ENCODE measurements at places on chromosomes 3 and 15.

- peak; percentile 39 for DNase-seq
Observed at GRCh38 chr3:109927161-109927560, 589.8 kb upstream of the DPPA4 start.

- peak; percentile 39 for DNase-seq
Observed at GRCh38 chr3:159732172-159733111, 256.2 kb upstream of the IL12A start.

DNA sequence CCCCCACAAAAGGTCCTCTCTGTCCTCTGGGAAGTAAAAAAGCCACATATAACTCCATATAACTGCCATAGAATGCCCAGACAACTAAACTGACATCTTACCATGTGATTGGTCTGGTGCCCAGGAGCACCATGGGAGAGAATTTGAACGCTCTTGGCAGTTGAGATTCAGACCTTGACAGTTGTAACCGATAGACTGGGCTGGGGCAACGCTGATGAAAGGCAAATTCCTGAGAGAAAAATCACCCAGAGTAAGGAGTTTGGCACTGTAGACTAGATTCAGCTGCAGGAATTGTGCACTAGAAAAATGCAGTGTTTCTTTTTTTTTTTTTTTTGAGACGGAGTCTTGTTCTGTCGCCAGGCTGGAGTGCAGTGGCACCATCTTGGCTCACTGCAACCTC is 240.5 kb downstream of the SOX2 start:
- no peak for DNase-seq

GRCh38 chr3:43674345-43675085 is 16.2 kb upstream of the ABHD5 start:
- DNase-seq, result no peak

- no peak for DNase-seq
Observed at GRCh38 chr15:101126618-101127505, 125.0 kb downstream of the CHSY1 start.

DNA sequence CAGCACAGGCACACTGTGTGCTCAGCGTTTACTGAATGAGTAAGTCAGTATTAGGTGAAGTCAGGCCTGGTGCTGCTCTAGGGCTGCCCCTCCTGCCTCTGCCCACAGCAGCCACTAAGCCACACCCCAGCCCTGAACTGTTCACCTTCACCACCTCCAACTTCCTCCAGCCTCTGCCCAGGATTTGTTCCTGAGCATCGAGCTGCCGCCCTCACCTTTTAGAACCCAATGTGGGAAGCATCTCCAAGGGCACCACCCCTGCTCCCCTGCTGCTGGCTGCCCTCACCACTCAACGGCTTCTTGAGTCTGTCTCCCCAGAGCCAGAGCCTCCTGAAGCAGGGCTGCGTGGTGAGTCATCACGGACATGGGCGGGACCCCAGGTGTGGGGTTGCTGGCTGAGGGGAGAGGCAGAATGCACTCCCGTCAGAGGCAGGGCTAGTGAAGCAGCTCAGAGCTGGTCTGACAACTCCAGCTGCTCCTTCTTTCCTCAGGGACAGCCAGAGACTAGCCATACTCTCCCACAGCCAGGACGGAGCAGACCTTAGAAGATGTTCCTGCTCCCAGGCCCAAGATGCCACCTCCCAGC is 5.8 kb downstream of the HYAL2 start:
- peak; percentile 65 for DNase-seq

DNA sequence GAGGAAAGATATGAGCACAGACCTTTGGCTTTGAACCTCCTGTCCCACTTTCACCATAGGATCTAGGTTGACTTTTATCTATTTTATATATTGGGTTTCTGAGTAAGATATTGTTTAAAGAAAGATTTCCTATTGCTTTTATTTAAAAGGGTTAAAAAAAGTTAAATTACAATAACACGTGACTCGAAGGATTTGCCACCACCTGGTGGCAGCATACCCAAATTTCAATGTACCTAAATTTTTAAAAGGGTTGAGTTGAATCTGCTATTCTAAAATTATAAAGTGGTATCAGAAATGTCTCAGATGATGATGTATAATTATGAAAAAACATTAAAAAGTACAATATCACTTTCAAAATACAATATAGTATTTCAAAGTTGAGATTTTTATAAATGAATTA is 368.4 kb downstream of the MECOM start:
- peak; percentile 27 for DNase-seq

GRCh38 chr3:169104972-169105371 is 558.5 kb downstream of the MECOM start:
- no peak for DNase-seq

DNA sequence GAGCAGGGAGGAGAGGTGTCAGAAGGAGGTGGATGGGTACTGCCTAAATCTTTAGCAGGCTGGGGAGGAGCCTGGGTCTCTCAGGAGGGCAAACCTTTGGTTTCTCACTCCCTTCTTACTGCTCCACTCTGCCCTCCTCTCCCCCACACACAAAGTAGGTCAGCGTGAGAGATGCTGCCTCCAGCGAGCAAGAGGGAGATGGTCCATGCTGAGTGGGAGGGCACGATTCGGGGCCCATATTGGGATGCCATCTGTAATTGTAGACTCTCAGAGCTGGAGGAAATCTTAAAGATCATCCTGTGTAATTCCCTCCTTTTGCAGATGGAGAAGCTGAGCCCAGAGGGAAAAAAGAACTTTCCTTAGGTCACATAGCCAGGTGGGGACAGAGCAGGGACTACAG is 34.2 kb upstream of the SYN2 start:
- peak; percentile 30 for DNase-seq

GRCh38 chr15:74038707-74039655 is 43.4 kb downstream of the GOLGA6A start:
- no peak for DNase-seq

GRCh38 chr3:17355591-17355990 is 386.8 kb downstream of the TBC1D5 start:
- DNase-seq, result no peak

- no peak for DNase-seq
Observed at GRCh38 chr3:183318877-183319276, 65.8 kb downstream of the B3GNT5 start.

DNA sequence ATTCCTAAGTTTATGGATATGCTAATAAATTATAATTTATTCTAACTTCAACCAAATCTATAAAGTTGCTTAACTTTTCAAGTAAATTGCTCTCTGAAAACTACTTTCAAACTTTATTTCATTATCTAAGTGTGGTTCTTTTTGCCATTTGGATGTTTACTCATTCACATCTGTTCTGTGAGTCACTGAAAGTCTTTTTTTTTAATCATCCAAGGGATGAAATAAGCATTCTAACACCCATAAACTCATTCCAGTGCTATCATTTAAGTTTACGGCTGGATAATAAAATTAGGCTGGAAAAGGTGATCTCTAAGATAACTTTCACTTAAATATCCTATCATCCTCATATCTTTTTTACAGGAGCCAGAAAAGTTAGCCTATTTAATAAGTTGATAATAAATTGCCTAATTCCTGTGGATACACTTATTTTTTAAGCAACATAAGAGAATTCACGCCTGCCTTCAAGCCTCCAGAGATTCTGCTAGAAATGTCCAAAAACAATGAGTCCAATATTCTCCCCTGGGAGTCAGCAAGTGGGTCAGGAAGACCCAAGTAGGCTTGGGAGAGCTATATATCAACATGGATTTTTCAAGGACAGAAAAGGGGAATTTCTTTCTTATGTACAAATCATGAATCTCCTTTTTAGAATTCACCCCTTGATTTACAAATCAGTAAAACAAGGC is 25.8 kb downstream of the SCG3 start:
- no peak for DNase-seq

DNA sequence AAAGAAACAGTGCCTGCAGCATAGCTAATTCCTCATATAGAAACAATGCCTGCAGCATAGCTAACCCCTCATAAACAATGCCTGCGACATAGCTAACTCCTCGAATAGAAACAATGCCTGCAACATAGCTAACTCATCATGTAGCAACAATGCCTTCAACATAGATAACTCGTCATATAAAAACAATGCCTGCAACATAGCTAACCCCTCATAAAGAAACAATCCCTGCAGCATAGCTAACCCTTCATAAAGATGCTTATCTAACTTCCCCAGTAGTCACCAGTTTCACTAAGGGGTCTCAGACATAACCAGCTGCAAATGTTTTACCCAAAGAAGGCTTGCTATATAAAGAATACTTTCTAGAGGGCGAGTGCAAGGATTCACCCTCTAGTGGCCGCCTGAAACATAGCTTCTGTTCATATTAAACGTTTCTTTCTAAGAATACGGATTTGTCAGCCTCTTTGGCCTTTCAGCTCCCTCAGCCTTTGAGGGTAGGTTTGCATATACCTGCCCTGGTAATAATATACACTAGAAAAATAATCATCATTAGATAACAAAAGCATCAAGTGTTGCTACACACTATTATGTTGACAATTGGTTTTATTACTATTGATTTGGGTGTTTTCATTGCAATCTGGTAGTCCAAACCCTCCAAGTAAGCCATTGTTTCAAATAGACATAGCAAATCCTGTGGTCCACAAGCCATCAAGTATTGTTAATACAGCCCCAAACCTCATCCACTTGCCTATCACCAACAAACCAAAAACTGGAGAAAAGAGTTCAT is 44.4 kb upstream of the FAN1 start:
- peak; percentile 45 for DNase-seq

DNA sequence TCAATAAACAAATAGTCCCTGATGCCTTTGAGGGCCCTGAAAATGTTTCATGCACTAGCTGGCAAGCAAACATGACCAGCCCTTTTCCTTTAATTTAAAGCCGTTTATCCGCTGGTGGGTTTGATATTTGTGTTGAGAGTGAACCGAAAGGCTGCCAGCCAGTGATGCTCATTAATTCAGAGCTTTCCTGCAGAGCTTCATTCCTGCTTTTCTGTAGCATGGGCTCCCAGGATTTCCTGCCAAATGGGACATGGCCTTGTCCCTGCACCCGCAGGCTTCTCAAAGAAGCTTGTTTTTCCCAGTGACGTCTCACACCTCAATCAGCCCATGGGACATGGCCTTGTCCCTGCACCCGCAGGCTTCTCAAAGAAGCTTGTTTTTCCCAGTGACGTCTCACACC is 219.6 kb downstream of the MTHFS start:
- DNase-seq, result no peak

DNA sequence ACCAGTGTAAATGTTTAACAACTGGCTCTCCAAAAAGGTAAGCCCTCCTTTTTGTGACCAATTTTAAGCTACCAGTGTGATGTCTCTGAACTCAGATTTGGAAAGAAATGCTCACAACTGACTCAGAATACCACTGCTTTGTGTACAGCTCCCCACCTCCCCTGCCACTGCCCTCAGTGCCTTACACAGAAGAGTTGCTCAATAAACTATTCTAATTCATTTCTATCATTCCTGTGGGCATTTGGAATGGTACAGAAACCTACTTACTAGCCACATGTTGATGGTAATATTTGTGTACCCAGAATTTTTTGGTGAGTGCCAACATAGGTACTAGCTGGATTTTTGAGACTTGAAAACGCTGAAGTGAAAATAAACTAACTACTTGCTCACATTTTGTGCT is 16.0 kb downstream of the LRRN1 start:
- DNase-seq, result no peak

DNA sequence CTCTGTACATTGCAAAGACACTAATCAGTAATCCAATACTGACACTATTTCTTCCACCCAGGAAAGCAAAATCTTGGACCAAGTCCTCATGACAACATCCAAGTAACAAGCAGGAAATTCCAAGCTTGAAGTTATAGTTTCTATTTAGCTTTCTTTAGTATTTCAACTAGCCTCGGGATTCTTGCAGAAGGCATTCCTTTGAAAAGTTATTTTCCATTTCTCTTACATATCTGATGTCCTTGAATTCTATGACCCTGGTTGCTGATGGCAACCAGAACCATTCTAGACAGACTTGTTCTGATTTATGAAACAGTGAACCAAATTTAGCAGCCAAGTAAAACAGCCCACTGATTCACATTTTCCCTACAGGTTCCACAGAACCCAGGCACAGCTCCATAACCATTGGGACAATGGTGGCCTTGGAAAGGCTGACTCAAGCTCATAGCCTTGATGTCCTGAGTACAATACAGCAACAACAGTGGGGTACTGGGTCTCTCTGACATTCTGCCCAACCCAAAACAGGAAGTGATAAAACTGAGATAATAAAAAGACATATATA is 26.5 kb downstream of the P3H2 start:
- no peak for DNase-seq

- no peak for DNase-seq
Observed at GRCh38 chr3:194156095-194156494, 20.1 kb downstream of the HES1 start.

GRCh38 chr3:28989646-28990089 is 291.2 kb upstream of the RBMS3 start:
- no peak for DNase-seq

DNA sequence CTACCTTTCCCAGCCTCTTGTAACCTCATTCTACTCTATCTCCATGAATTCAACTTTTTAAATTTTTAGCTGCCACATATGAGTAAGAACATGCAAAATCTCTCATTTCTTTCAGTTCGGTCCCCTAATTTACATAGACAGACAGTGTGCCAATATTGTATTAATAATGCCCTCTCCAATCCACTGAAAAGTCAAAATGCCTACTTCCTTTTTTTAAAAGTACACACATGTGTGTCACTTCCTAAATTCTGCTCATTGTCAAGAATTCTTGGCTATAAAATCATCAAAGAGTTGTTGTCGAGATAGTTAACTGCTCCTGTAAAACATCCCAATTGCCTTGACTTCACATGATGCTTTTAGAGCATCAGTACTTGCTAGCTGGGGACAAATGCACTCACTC is 84.2 kb upstream of the IL12A start:
- DNase-seq, result no peak

GRCh38 chr3:186825294-186825821 is 17.2 kb upstream of the ADIPOQ start:
- peak; percentile 84 for DNase-seq

DNA sequence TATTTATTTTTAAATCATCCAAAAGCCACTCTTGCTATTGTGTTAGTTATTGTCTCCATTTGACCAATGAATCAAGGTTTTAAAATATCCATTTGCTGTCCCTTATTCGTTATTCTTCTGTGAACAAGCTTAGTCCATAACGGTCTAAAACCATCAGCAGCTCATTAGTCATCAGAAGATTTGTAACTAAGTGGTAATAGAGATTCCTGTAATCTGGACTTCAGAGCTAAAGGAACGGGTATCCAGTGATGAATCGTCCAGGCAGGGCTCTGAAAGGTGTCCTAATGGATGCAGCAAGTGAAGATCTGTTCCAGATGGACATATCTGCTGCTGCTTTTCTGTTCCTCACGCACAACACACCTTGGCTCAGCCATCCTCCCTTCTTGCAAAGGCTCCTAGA is 362.7 kb upstream of the CFAP20DC start:
- DNase-seq, result no peak

DNA sequence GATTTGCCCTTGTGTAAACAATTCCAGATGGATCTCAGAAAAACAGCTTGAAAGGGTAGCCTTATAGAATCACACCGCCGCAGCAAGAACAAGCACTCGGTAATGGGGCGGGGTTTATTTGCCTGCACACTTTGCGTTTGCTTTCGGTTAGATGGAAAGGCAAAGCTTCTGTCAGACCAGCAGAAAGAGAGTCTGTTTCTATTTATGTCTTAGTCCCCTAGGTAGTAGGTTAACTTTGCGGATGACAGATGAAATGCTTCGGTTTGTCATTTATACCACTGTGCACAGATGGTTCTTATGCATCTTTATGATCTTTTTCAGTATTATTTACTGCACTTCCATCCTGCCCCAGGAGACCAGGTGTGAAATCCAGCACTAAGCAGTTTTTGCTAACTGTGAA is 62.2 kb downstream of the PYDC2 start:
- no peak for DNase-seq

Measured in eye (tissue), 1 donor.